A549 treated with dexamethasone at 1 μM for 4 hours (cell line): ENCODE measurements at places on chromosomes 12 and 14. TPM values are rescaled to one million over a fixed set of nuclear protein-coding genes. Genes with fewer than 3 reads are reported as not detected.

The KRT78 gene
- total RNA-seq: 0.12 to 0.36 TPM (median 0.19 TPM) in 4 of 5 replicates, not detected in the other

The DRAM1 gene
- total RNA-seq: 18.2 to 20.5 TPM (median 18.5 TPM) in 5 replicates

The ANKS1B gene
- 0.20 to 0.52 TPM (median 0.51 TPM) in 5 replicates for total RNA-seq

The CSRNP2 gene
- total RNA-seq: 10.5 to 15.2 TPM (median 13.3 TPM) in 5 replicates

The FOS gene
- total RNA-seq: 10.9 to 14.0 TPM (median 11.5 TPM) in 5 replicates
